Body of pancreas (tissue), 4 donors: ENCODE measurements at places on chromosomes 12 and 14. TPM values are rescaled to one million over a fixed set of nuclear protein-coding genes. Genes with fewer than 3 reads are reported as not detected.

DNA sequence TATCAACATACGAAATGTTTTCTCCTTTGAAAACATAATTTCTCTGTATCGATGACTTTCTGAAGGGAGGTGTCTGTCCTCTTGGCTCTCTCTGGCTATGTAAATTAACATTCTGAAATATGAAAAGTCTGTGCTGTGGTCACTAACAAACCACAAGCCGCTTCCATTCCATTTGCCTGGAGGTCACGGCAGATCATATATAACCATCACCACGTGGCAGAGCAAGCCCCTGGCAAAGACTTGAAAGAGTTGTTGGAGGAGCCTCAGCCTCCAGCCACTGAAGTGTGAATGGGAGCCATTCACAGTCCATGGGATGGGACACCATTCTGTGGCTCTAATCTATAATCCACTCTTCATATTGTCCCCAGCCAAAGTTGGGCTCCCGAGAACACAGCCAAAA is 39.6 kb downstream of the CDKL1 start:
- no peaks in the 10 kb centered on the region for H3K27me3 ChIP-seq
- no peaks in the 10 kb centered on the region for H3K36me3 ChIP-seq
- H3K27ac ChIP-seq, result no peak overlapping the region
- peaks cover 7% of the 10 kb centered on the region for H3K4me1 ChIP-seq
- H3K4me3 ChIP-seq, result no peak overlapping the region

DNA sequence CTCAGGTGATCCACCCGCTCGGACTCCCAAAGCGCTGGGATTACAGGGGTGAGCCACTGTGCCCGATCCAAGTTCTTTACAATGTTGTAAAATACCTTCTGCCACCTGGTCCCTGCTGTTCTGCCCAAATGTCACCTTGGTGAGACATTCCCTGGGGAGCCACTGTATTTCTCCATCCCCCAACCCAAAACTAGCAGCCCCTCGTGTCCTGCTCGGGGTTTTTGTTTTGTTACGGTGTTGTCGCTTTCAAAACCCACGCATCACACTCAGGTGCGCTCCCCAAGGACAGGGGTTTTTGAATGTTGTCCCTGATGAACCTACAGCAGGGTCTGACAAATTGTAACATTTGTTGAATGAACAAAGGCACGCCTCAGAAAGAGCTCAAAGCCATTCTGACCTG is 37.4 kb downstream of the CAMKK2 start:
- no peaks in the 10 kb centered on the region for H3K4me1 ChIP-seq
- peaks cover 5% of the 10 kb centered on the region for H3K36me3 ChIP-seq
- no peak overlapping the region for H3K27ac ChIP-seq
- H3K27me3 ChIP-seq, result no peaks in the 10 kb centered on the region

GRCh38 chr14:99481745-99482099 is 513 bp downstream of the CCNK start:
- DNase-seq, result no peak
- H3K27ac ChIP-seq, result peak overlapping the region; percentile 94
- no peaks in the 10 kb centered on the region for H3K27me3 ChIP-seq
- no peaks in the 10 kb centered on the region for H3K36me3 ChIP-seq

The STXBP6 gene
- total RNA-seq, result 20.1 TPM

- H3K27me3 ChIP-seq, result no peaks in the 10 kb centered on the region
- no peaks in the 10 kb centered on the region for H3K36me3 ChIP-seq
- no peak overlapping the region for H3K4me3 ChIP-seq
- H3K4me1 ChIP-seq, result no peaks in the 10 kb centered on the region
- H3K27ac ChIP-seq, result no peak overlapping the region
Observed at GRCh38 chr12:66323017-66323416, 20.7 kb downstream of the HELB start.

DNA sequence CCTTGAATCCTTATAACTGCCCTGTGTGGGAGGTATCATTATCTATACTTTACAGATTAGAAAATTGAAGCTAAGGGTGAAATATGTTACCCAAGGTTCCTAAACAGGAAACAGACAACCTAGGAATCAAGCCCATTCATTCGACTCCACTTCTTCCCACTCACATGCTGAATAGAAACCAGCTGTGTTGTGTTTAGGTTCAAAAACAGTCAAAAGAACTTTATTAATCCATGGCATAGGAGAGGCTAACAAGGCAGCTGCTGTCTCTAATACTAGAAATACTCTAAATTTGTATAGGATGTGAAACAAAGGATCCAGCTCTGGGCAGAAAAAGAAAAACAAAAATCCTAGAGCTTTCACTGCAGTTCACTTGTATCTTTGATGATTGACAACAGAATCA is 9.9 kb downstream of the AMDHD1 start:
- H3K27ac ChIP-seq, result no peak overlapping the region
- H3K36me3 ChIP-seq, result no peaks in the 10 kb centered on the region
- H3K4me3 ChIP-seq, result no peak overlapping the region
- H3K27me3 ChIP-seq, result no peaks in the 10 kb centered on the region
- H3K4me1 ChIP-seq, result no peaks in the 10 kb centered on the region
- DNase-seq, result no peak

DNA sequence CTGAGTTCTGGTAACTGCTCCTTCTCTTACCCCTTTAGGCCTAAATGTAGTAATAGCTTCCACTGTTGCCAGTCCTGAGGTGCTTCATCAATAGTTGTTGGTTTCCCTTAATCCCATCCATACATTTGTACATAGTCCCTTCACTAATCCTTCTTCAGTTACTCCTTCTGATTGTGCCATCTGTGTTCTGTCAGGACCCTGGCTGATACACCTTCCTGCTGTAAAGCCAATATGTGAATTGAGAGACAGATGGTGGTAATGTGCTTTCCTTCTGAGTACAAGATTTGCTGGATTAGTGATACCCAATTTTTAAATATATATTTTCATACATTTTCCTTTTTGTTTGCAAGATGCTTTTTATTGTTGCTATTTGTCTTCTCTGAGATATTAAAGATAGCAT is 66.4 kb downstream of the OTOGL start:
- DNase-seq, result no peak
- no peak overlapping the region for H3K4me3 ChIP-seq
- no peaks in the 10 kb centered on the region for H3K4me1 ChIP-seq
- H3K27me3 ChIP-seq, result no peaks in the 10 kb centered on the region
- H3K36me3 ChIP-seq, result no peaks in the 10 kb centered on the region

- DNase-seq, result no peak
- no peak overlapping the region for H3K4me3 ChIP-seq
- H3K36me3 ChIP-seq, result no peaks in the 10 kb centered on the region
- H3K27ac ChIP-seq, result no peak overlapping the region
- peaks cover 6% of the 10 kb centered on the region for H3K4me1 ChIP-seq
Observed at GRCh38 chr12:110844131-110844530, 2.7 kb upstream of the CCDC63 start.

The CISTR gene
- not detected for total RNA-seq

The DNAJC22 gene
- 10.9 TPM for total RNA-seq

The PGF gene
- total RNA-seq, result 6.6 TPM
